Stimulated activated CD8-positive, alpha-beta memory T cell treated with anti-CD3 and anti-CD28 coated beads, Interleukin-15, amount 100 ng/mL, for 24 hours (primary cell): ENCODE measurements at places on chromosomes 3 and 15.

- DNase-seq: no peak
These were observed 103.6 kb upstream of the CTNNB1 start for GRCh38 chr3:41095702-41096101.

DNA sequence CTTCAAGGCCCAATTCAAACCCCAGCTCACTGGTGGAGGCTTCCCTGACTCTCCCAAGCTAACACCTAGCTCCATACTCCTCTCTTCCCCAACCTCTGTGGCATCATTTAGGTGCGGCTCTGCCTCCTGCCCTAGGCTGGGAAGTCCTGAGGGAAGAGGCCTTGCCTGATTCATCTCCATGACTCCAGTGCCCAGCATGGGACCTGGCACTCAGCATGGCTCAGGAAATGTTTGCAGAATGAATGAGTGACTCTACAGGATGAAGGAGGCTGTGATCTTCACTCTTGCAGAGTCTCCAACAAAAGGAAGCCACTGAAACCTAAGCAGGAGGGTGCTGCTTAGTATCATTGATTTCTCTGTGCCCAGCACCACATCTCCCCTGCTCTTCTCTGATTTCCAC, 34.5 kb upstream of the INSYN1 start:
- DNase-seq: no peak

DNA sequence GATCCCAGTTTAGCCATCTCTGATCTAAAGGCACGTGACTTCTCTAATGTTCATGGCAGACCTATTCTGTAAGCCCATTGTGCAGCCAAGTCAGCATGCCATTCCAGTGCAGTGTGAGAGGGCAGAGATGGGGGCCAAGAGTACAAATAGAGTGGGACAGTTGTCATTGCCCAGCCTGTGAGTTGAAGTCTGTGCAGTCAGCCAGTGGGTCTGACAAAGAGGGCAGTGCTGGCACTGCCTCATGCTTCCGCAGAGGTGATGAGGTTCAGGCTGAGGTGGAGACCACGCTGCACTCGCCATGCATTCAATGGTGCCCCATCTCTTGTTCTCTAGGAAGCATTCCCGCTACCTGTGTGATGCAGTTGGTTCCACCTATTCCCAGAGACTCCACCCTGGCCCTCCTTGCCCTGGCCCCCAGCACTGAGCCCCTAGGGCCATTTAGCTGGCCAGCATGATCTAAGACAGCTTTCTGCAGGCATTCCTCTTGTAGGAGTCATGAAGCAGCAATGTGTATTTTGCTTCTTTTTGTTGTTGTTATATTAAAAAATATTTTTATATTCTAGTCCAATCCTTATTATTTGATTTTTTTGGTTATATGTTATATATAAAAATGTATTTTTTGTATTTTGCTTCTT, 3.7 kb downstream of the MRAS start:
- DNase-seq: no peak

DNA sequence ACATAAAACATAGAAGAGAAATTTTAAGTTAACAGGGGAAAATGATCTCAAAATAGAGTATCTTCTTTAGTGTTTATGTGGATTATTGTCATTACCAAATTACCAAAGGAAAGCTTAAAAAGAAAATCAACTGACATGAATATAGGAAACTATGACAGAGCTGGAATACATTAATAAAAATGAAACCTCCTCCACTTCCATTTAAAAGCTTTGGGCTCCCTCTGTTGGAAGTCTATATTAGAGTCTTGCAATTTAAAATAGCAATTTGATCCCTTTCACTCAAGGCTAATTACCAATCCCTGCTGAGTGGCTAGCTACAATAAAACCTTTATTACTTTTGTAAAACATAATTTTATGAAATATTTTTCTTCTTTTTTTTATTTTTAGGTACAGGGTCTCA, 61.4 kb upstream of the IMPG2 start:
- no peak for DNase-seq

- no peak for DNase-seq
These were observed 124.4 kb upstream of the GAP43 start for GRCh38 chr3:115498898-115499297.

GRCh38 chr3:33578325-33579177, 138.3 kb upstream of the UBP1 start:
- DNase-seq: no peak

DNA sequence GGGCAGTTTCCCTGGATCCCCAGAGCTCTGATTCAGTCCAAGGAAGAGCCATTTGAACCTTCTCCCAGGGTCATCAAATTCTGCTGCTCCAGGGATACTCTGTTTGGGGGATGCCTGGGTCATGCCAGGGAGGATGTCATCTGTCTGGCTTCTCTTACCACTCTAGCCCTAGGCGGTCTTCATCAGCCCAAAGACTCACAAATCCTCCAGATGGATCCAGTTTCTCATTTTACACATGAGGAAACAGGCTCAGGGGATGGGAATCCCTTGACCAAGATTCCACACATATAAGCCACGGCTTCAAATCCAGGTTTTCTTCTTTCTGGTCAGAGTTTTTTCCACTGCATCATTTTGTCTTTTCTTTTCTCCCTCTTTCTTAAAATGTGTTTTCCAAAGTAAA, 36.7 kb downstream of the SLC28A1 start:
- no peak for DNase-seq

- DNase-seq: no peak
These were observed 26.4 kb upstream of the PIGZ start for GRCh38 chr3:196995027-196995426.

GRCh38 chr3:87969620-87970019, 89.2 kb downstream of the CGGBP1 start:
- DNase-seq: no peak

DNA sequence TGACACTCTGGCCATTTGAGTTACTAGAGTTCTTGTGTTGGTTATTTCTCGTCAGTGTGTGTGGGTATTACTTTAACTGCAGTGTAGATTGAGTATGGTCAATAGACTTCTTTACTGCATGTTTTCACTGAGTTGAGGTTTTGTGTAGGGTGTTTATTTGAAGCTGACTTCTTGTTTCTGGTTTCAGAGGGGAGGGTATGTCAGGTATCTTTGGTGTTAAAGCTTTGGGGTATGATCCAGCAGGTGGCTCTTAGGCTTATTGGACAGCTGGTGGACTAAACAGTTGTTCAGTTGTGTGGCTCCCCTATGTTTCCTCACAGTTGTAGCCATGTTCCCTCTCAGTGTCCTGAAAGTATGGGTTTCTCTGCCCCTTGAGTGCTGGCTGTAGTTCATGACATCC, 72.0 kb downstream of the AKAP13 start:
- DNase-seq: no peak

GRCh38 chr3:78580681-78581080, 1187.1 kb downstream of the ROBO1 start:
- DNase-seq: no peak

DNA sequence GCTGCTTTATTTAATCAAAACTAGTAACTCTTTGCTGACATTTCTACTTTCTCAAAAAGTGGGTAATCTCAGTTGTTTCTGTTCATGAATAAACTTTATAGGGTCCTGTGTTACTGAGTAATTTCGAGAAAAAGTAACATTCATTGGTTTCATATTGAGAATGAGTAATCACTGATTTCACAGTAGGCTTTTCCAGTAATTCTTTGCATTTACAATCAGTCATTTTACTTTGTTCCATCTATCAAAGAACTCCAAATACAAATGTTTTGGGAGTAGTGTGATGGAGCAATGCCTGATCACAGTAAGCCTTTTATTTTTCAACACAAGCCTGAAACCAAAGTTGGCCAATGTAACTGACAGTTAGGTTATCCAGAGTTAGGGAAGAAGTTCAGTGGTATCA, 353.6 kb downstream of the ULK4 start:
- DNase-seq: no peak

DNA sequence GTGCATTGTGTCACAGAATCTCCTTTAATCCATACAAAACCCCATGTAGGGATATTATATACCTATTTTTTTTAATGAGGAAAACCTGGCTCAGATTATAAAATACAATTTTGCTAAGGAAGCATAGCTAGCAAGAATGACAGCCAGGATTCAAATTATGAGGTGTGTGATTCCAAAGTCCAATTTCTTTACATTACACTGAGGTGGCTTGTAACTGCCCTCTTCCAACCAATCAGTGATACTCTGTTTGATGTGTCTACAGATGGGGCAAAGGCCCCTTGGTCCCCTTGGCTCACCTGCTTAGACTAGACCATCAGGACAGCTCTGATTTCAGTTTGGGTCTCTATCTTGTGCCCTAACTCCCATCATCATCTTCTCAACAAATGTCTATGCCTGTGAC, 120.3 kb upstream of the ADAMTS9 start:
- no peak for DNase-seq

- DNase-seq: no peak
These were observed 82.3 kb downstream of the LRTM1 start for GRCh38 chr3:54845551-54845950.

DNA sequence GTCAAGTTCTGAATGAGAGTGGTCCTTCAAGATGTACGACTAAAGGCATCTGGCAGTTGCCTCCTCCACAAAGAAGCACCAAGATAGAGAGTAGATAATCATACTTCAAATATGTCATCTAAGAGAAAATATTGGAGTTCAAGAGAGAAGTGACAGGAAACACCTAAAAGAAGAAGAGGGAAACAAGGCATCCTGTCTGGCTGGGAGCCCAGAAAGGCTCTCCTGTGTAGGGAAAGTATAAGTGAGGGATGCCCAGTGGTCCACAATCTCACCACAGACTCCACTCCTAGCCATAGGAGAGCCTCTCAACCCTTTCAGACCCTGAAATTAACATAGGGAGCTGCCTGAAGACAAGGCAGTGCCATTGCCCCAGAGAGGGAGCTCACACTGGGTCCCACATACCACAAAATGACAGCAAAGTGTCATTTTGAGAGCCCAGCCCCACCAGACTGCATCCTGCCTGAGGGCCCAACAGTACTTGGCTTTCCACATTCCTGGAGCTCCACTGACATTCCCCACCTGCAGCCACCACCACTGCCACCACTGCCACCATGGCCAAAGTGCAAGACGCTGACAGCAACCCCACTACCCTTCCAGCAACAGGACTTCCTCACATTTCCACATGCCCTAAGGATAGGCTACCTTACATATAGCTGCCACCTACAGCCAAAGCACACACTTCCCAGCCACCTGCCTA, 210.6 kb downstream of the ATP8B4 start:
- DNase-seq: no peak

DNA sequence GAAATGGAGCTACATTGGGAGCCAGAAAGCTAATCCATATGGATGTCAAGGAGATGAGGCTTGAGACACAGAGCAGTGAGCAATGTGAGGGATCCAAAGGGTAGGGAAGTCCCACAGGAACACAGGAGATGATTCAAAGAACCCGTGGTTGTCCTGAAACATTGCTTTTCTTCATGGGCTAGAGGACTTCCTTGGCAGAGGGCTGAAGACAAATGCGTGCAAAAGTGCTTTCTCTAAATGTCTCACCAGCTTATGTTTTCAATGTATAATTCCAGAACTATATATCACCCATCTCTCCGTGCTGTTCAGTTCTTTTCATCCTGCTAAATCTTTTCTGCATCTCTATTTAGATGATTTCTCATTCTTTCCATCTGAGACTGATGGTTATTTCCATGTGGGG, 46.0 kb upstream of the GOLGA8A start:
- DNase-seq: no peak

DNA sequence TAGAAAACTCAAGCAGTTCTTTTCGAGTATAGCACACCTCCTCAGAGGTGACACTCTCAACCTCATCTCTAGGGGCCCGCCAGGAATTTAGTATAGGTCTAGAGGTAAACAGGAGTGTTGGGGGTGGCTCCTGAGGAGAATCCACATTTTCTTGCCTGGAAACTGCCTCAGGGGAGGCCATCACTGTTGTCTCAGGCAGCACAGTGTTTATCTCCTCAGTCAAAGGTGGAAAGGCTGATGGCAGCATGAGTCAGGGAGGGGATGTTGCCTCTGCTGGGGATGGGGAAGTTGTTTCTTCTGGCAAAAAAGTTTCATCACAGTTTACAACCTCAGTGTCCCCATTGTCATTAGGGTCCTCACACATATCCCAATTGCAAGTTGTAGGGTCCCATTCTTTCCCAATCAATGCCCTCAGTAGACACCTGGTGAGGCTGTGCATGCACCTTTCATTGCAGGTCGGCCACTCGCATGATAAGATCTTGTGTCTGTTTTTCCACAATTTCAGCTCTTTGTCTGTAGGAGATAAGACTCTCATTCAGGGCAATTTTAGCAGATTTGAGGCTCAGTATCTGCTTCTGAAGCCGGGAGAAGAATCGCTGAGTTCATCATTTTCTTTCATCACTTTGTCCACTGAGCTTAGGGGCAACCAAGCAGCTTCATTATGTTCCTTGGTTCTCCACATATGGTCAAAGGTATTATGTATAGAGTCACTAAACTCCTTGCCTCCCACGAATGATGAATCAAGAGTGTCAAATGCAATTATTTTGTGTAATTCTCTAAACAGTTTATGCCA, 25.8 kb downstream of the NAALADL2 start:
- no peak for DNase-seq

DNA sequence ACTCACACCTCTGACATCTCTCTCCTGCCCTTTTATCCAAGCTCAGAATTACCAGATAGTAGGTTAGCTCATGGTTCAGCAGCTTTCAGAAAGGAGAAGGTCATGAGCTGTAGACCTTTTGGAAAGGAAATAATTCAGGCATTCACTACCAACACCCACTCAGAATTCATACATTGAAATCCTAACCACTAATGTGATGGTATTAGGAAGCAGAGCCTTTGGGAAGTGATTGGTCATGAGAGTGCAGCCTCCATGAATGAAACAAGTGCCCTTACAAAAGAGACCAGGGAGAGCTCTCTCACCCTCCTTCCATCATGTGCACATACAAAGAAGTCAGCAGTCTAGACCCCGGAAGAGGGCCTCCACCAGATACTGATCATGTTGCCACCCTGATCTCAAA, 315.8 kb upstream of the CCDC54 start:
- no peak for DNase-seq

GRCh38 chr15:90029024-90029423, 27.9 kb downstream of the ZNF710 start:
- no peak for DNase-seq

DNA sequence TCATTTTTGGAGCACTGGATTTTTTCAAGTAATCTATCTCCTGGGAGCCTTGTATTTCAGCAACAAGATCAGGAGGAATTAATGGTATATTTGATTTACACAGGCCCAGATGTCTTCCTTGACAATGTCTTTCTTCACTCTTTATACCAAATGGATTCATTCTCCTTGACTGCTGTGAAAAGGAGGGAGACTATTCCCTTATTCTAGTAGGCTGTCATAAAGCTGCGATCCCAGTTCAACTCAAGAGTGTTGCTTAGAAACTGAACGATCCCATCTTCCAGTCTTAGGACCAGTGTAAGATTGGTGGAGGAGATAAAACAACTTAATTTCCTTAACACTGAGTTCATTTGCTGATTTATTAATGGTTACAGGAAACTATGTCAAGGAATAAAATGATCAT, 119.4 kb upstream of the ROBO1 start:
- DNase-seq: no peak
